Vagina (tissue), 2 donors: ENCODE measurements at places on chromosomes 5 and 9.

- no peak for DNase-seq
Measured at GRCh38 chr5:80865551-80865950, 94.6 kb upstream of the RASGRF2 start.

GRCh38 chr5:167513381-167513780 is 778.1 kb upstream of the WWC1 start:
- DNase-seq: no peak

GRCh38 chr5:58183078-58183785 is 276.7 kb downstream of the PLK2 start:
- DNase-seq: no peak

- no peak for DNase-seq
Measured at GRCh38 chr9:120397453-120397852, 182.5 kb downstream of the CDK5RAP2 start.

DNA sequence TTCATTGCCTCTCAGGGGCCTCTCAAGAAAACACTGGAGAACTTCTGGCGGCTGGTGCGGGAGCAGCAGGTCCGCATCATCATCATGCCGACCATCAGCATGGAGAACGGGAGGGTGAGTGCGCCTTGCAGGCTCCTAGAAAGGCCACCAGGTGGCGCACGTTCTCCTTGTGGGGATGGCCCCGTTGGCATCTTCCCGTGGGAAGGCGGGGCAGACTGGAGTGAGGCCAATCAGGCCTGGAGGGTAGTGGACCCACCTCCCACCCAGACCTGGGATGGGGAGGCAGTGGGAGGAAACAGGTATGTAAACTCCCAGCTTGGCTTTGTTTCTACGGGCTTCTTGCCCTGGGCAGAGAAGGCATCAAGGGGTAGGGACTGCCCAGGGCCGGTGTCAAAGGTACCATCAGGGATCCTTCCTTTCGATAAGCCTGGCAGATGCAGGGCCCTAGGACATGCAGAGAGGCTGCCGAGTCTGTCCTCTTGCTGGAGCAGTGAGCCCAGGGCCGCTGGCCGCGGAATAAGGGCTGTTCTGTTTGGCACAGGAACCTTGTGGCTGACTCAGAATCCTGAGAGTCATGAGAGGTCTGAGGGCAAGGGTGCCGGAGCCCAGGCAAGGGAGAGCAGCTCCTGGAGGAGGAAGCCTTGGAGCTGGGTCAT is 18.9 kb upstream of the SPTLC1 start:
- DNase-seq: no peak

GRCh38 chr9:97786341-97786740 is 66.7 kb upstream of the FOXE1 start:
- no peak for DNase-seq

DNA sequence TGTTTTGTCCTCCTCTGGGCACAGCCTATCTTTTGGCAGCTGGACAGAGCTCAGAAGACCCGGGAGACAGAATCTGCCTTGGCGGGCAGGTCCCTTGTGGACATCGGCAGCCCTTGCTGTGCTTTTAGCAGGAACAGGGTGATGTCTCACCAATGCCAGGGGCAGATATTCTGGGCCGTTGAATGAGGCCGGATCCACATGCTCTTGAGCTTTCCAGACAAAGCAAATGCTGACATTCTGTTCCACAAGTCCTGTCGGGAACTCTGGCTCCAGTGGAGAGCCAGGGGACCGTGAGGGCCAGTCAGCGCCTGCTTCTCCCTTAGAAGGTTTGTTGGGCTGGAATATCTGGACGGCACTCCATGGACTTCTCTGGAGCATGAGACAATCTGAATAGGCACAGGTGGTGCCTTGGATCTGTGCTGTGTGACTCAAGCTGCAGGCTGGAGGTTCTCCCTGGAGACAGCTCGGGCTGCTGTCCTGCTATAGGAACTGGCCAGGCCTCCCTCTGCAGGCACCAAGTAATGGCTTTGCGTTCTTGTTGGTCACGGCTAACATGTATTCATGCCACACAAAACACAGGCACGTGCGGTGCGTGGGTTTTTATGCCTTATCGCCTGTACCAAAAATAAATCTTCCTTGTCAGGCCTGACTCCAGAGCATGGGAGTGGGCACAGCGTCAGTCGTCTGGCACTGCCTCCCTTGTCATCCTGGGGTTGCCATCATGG is 80.3 kb downstream of the GADD45G start:
- DNase-seq: no peak

DNA sequence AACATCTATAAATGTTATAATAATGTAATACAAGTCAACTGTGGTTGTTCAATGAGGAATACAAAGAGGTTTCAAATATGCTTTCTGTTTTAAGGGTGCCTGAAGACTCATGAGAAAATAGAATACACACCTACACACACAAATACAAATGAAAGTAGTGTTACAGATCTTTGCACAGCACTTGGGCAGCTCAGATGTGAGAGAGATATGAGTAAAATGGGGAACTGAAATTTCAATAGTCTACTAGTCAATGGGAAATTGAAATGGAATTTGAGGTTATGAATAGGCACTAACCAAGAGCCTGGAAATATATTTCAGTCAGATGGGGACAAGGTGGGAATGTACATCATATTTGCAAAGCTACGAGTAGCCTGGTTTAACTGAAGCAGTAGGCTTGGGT is 96.6 kb downstream of the ISL1 start:
- DNase-seq: no peak

- DNase-seq: no peak
Measured at GRCh38 chr5:130992095-130992494, 173.0 kb downstream of the HINT1 start.

- no peak for DNase-seq
Measured at GRCh38 chr5:160159991-160160792, 40.9 kb upstream of the PWWP2A start.

DNA sequence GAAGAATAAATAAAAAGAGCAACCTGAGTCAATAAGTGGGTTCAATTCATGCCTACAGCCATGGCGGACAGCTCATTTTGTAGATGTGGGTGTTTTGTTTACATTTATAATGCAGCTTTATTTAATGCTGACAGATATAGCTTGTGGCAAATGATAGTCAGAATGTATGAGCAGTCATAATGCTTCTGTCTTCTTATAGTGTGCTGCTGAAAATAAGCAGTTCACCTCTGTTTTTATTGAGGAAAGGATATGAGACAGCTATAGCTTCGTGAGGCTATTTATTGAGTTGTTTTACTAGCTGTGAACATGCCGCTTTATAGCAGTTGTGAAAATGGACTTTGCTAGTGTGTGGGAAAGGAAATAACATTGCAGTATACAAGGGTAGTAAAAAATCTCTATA is 147.4 kb downstream of the PBX3 start:
- DNase-seq: no peak

- no peak for DNase-seq
Measured at GRCh38 chr5:180720486-180720885, 19.4 kb downstream of the OR2Y1 start.

GRCh38 chr5:139462586-139463276 is at the start of gene ECSCR:
TSS of gene ECSCR (minus strand) at chr5:139462743. CDS start at chr5:139462670, 73 bp downstream.
- DNase-seq: no peak

GRCh38 chr5:75324791-75325190 is 12.2 kb upstream of the HMGCR start:
- no peak for DNase-seq

DNA sequence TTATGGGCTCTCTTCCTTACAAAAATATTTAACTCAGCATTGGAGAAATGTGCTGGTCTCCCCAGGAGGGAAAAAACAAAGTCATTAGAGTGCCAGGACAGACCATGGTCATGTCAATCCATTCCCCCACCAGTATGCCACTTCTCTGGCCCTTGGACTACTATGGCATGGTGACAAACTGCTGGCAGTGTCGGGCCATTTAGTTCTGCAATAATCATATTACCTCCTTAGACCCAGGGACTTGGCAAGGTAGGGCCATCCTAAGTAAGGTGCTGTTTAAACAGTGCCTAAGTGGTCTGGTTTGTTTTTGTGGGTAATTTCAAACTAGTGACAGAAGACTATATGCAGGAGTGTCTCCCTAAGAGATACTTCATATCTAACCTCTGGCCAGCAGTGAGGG is 177.8 kb upstream of the STK32A start:
- no peak for DNase-seq

DNA sequence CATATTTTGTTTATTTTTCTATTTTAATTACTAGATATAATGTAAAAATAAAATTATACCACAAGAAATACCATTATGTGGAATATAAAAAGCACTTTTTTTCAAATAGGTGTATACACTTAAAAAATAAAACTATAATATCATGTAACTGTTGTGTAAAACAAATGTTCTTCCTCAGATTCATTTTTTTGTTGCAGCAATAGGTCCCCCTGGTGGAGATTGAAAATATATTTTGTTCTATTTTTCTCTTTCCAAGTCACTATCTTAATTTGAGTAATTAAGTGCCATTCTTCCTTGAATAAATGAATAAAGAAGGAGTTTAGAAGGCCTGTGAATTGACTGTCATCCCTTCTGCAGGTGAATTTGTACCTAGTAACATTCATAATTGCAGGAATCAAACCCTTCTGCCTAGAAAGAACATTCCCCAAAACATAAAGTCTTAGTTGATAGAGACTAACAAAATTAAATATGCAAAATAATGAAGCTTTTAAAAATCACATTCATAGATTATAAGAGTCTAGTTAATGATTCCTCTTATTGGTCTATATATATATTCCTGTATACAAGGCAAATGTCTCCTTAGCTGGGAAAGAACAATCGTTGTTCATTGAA is 23.4 kb downstream of the CETN3 start:
- no peak for DNase-seq

- DNase-seq: no peak
Measured at GRCh38 chr9:75990576-75991304, 100.3 kb downstream of the PCSK5 start.

GRCh38 chr5:151961557-151961956 is 36.9 kb upstream of the GLRA1 start:
- DNase-seq: no peak

GRCh38 chr5:93360436-93361088 is 220.5 kb downstream of the NR2F1-AS1 start:
- no peak for DNase-seq

- DNase-seq: no peak
Measured at GRCh38 chr5:117435203-117435602, 860.6 kb upstream of the SEMA6A start.

- DNase-seq: no peak
Measured at GRCh38 chr5:1836176-1836890, 35.1 kb downstream of the NDUFS6 start.

DNA sequence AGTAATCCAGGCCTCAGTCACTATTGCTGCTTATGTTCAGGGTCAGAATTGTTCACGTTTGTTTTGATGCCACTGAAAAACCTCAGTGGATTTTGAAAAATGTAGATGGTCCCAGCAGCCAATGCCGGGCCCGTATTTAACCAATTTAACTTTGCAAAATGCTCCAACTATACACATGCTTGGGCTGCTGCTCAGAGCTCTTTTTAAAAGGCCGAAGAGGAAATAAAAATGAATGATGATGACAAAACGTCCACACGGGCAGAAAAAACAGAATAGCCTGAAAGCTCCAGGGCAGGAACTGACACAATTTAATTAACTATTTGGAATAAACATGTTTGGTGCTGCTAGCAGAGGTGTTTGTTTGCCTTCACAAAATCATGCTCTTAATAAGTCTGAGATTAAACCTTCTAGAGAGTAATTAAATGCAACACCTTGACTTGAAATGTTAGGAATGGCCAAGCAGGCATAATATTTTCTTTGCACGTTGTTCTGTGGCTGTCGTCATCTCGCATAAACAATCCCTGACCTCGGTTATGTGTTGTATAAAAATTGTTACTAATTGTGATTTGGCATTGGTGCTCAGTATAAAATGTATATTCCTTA is 152.7 kb downstream of the SLIT3 start:
- DNase-seq: no peak

- no peak for DNase-seq
Measured at GRCh38 chr5:98721231-98721928, 52.1 kb upstream of the RGMB start.

- DNase-seq: no peak
Measured at GRCh38 chr5:173507171-173507570, 109.3 kb downstream of the BOD1 start.

GRCh38 chr5:140633021-140633471 is at the start of gene CD14:
TSS of gene CD14 (minus strand) at chr5:140633175. CDS start at chr5:140633071, 104 bp downstream.
- no peak for DNase-seq

- DNase-seq: no peak
Measured at GRCh38 chr9:128636024-128636390, 20.6 kb downstream of the DYNC2I2 start.

DNA sequence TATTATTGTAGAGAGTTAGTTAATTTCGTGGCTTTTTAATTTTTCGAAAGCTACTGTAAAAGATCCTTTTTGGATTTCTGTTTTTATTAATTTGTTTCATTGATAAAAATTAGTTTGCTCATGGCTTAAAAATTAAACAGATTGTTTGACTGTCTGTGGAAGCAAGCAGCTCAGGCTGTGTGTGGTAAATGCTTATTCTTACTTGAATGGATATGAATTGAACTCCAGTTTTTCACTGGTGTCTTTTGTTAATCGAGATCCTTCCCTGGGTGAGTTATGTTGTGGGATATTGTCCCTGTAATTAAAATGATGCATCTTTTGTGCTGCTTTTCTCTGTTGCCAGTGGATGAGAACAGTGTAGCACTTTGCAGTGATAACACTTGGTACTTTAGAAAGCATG is 75.3 kb downstream of the PIK3R1 start:
- no peak for DNase-seq

DNA sequence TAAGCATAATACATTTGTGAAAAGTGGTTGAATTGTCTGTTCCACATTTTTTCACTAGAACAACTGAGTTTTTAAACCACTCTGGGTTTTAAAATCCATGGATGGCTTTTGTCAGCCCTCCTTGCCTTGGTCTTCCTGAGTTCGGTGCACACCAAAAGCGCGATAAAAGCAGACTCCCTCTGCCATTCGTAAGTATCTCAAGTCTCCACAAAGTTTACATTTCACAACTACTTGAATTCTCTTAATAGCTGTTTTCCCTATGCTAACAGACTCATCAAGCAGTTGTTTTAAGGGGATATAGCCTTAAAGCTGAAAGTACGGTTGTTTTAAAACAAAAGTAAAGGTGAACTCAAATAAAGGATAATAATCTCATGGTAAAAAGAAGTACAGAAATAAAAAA is 52.9 kb downstream of the GLIS3 start:
- no peak for DNase-seq

DNA sequence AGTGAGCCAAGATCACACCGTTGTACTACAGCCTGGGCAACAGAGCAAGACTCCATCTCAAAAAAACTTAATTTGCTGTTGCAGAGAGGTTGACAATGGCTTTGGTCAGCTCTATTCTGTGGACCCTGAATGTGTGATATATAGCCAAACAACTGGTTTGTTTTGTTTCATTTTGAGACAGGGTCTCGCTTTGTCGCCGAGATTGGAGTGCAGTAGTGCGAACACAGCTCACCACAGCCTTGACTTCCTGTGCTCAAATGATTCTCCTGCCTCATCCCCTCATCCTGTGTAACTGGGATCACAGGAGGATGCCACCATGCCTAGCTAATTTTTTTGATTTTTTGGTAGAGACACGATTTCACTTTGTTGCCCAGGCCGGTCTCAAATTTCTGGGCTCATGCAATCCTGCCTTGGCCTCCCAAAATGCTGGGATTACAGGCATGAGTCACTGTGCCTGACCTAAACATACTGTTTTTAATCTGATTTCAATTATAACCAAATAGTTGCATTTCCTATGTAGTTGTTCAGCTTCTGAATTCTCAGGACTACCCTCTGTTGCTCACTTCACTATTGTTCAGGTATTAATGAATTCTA is 9.8 kb downstream of the RNF183 start:
- no peak for DNase-seq
